ENCODE measurements at places on chromosomes 2 and 18.

GRCh38 chr2:65129286-65129825 is 550 bp downstream of the RAB1A start:
- peak; percentile 29 for DNase-seq

DNA sequence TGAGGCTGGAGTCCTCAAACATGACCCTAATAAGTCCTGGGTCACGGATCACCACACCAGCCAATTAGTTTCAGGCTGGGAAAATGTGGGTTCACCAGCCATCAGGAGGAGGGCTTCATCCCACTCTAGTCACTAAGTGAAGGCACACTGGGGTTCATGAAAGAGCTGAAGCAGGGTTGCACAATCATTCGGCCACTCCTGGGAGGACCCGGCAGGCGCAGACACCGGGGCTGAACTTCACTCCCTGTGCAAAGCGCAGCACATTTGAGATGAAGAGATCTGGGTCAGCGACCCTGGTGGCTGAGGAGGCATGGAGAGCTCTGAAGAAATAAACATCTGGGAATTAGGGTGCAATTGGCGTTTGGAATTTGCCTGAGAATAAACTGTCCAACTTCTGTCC is 684.4 kb upstream of the SALL3 start:
- no peak for DNase-seq

DNA sequence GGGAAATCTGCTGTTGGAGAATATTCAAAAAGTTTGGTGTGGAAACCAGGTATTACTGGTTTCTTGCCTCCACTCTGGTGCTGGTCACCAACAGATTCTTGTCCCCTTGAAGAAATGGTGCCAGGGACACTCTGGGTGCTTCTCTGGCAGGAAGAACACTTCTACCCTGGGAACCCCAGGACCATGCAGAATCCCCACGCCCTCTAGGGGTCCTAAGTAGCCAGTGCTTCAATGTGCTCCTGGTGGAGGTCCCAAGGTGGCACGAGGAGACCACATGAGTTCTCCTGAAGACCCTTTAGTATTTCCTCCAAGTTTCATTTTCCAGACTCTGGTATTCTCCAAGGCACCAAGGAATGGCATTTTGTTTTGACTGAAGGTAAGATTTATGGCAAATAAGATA is 380.6 kb downstream of the TSN start:
- DNase-seq: no peak

- no peak for DNase-seq
Observed at GRCh38 chr2:73223821-73224220, 9.2 kb downstream of the PRADC1 start.

DNA sequence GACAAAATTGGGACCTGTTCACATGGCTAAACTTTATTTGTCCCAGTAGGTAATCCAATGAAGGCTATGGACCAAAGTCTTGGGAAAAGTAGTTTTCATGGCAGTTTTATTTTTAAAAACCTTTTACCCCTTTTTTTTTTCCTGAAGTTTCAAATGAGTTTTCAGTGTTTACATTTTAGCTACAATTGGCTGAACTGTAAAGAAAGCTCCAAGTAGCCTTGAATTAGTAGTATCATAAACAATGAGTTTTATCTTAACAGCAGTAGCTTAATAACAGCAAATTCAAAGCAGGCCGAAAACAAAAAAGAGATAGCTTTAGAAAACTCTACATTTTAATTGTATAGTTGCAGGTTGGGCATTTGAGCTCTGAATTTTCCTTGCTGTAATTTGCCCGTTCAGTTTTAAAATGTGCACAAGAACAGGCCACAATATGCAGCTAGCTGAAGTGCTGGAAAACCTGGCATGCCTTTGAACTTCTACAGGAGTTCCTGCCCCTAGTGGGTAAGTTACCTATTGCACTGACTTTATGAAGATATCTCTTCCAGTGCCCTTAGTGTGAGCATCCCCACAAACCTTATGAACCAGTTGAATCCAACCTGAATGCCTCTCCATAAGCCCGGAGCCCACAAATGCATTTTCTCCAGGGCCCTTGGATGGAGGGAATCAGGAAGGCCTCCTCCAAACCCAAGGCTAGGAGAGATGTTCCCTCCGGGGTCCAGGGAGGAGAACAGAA is 106.7 kb downstream of the XRCC5 start:
- no peak for DNase-seq

- DNase-seq: no peak
Observed at GRCh38 chr2:15845294-15845693, 95.1 kb upstream of the MYCN start.

DNA sequence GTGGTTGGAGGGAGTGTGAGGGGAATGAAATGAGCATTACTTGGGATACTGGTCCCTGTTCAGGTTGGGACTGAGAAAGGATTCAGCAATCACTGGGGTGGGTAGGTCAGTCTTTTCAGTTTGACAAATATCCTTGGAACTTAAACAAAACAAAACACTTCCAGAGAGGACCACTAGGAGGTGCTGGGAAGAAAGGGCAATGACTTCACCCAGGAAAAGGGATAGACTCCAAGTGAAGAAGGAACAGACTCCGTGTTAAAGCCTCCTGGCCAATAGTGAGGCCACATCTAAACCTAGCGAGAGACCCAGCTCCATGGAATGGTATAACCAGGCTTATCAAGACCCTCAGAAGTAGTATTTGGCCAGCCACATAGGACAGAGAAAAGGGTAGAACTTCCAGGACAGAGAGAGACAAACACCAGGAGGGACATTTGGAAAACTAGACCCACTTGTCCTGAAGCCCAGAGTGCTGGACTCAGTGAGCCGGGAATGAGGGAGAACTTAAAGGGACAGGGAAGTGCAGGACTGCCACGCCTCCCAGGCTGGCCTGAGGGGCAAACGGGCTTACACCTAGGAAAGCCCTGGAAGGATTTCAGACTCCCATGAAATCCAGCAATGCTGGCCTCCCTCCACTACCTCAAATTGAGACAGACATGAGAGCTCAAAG is 19.6 kb upstream of the KCNG3 start:
- DNase-seq: peak; percentile 60

GRCh38 chr2:207830778-207831438 is 61.2 kb upstream of the FZD5 start:
- DNase-seq: no peak

GRCh38 chr2:187171318-187171717 is 276.7 kb downstream of the CALCRL start:
- DNase-seq: no peak

DNA sequence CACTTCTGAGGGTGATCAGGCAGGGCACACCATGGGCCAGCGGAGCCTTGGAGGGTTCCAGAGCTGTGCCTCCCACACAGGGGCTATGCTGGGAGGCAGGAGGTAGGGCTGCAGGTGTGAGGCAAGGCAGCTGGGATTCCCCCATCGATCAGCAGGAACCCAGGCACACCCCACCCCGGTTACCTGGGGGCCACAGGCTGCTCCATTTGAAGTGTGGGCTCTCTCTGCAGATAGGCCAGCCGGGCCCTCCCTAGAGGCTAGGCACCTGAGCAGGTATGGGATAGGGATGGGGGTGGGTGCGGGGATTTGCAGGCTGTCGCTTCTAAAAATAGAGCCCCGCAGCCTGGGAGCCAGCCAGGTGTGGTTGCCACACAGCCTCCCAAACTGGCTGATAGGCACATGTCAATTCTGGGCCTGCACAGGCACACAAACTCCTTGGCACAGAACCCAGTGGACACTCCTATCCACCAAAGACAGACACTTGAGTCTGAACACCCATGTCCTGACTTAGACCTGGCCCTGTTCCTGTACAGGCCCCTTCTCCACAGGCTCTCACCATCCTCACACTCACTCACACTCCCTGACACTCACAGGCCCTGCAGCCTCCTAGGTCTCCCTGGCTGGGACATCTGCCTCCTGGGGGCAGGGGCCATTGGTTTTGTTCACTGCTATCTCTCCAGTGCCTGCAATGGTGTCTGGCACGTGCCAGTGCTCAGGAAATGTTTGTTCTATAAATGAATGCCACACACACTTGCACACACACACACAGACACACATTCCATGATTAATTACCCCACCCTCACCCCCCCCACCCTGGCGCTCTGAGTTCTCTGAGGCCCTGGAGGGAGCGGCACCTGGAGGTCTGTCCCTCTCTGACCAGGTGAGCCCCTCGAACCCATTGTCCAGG is 73.4 kb downstream of the ZFP36L2 start:
- no peak for DNase-seq

- DNase-seq: no peak
Observed at GRCh38 chr2:166240387-166241313, 112.8 kb upstream of the SCN1A start.

DNA sequence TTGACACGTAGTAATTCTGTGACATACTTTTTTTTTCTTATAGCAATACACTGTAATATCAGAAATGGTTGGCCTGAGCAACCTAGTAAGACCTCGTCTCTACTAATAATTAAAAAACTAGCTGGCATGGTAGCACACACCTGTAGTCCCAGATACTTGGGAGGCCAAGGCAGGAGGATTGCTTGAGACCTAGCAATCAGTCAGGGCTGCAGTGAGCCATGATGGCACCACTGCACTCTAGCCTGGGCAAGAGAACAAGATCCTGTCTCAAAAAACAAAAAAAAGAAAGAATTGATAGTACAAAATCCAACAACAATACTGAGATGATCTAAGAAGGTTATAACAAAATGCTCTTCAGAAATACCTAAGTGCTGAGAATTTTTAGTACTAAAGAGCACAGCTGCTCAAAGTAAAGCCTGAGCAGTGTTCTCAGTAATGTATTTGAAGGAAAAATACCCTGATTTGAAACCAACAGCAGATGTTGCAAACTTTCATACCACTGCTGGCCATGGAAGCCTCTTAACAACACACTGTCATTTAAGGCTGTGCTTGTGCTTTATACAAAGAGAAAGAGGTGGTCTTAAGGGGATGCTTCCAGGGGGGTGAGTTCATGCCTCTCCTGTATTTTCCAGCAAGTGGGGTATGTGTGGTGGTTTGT is 132.6 kb upstream of the CDCA7 start:
- DNase-seq: no peak

- DNase-seq: no peak
Observed at GRCh38 chr2:120404941-120405758, 59.2 kb downstream of the INHBB start.

- no peak for DNase-seq
Observed at GRCh38 chr18:1308686-1309085, 404.0 kb downstream of the ADCYAP1 start.

- DNase-seq: no peak
Observed at GRCh38 chr2:187552828-187553681, 1.2 kb downstream of the TFPI start.

DNA sequence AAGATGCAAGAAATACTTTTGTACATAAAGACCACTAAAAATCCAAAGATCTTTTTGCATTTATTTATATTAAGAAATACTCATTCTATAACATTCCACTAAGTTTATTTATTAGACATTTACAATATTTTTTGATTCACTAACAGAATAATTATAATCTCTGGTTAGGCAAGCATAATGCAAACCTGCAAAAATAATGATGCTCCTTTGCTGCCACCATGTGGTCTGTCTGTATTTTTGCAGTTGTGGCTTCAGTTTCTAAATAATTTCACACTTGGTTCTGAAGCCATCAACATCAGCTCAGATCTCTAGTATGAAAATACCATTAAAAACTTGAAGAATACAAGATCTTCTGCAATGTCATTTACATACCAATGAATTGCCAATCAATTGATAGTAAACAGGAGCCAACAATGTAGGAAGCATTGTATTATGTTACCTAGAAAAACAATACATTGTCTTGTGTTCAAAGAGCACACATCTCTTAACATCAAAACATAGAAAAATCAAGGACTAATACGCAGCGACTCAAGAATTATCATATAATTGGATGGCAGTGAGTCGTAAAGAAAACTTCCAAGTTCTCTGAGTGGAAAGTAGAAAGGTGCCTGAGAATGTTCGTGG is 28.8 kb upstream of the WDR75 start:
- DNase-seq: peak; percentile 51

DNA sequence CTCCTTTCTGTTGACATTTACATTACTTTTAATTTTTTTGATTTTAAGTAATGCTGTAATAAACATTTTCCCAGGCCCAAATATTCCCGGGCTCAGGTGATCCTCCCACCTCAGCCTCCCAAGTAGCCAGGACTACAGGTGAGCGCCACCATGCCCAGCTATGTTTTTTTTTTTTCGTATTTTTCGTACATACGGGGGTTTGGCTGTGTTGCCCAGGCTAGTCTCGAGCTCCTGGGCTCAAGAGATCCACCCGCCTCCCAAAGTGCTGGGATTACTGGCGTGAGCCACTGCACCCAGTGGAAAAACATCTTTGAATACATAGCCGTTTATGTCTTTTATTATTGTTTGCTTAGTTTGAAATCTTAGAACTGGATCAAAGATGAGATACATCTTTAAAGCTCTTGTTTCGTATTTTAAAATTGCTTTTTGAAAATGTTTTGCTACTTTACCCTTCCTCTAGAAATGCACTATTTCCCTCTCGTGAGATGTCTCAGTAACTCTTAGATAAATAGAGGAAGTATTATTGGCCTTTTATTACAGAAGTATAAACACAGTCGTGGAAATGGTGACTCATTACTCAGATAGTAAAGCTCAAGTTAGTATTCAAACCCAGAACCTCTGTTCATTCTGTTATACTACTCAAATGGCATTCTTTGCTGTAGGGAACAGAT is 2.4 kb downstream of the SMCHD1 start:
- DNase-seq: peak; percentile 25

DNA sequence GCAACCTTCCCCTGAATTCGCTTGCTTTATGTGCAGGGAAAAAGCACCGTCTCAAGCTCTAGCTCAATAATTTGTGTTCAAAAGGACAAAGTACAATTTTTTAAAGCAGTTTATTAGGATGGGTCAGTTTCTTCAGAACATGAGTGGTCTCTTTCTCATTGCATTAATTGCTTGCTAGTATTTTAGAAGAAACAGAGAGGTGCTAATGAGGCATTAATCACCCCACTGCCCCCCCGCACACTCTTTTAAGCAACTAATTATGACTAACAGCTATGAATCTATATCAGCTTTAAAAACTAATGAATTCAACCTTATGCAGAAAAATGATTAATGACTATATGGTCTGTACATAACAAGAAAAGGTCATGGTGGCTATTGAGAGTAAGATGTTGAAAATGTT is 262.1 kb upstream of the ST6GAL2 start:
- DNase-seq: no peak

Data from pons (tissue), 1 donor.